Pancreas (tissue), 10 donors: ENCODE measurements at places on chromosomes 5 and 9. TPM values are rescaled to one million over a fixed set of nuclear protein-coding genes. Genes with fewer than 3 reads are reported as not detected.

Gene HAVCR2
- 1.9 TPM for total RNA-seq

Gene FBXL7
- 1.4 TPM for total RNA-seq

Gene HK3
- total RNA-seq = 0.95 TPM

Gene DMGDH
- total RNA-seq = 1.7 TPM

Gene HRH2
- 0.05 TPM for total RNA-seq

Gene THBS4
- 4.3 TPM for total RNA-seq

Gene SMC2
- total RNA-seq = 2.4 TPM

Gene GPR107
- total RNA-seq = 17.2 TPM

Gene PCDHGB4
- 1.9 TPM for total RNA-seq

Gene MYMK
- total RNA-seq = not detected

Gene SPINK4
- total RNA-seq = not detected

Gene ZNG1C
- total RNA-seq = 16.6 TPM

Gene RHOBTB3
- total RNA-seq = 148 TPM

Gene IFNA13
- total RNA-seq = not detected

Gene ARHGEF39
- total RNA-seq = 0.62 TPM

Gene HINT2
- total RNA-seq = 32.1 TPM

GRCh38 chr9:121296213-121297127 is 28.5 kb downstream of the GSN start:
- DNase-seq = no peak

DNA sequence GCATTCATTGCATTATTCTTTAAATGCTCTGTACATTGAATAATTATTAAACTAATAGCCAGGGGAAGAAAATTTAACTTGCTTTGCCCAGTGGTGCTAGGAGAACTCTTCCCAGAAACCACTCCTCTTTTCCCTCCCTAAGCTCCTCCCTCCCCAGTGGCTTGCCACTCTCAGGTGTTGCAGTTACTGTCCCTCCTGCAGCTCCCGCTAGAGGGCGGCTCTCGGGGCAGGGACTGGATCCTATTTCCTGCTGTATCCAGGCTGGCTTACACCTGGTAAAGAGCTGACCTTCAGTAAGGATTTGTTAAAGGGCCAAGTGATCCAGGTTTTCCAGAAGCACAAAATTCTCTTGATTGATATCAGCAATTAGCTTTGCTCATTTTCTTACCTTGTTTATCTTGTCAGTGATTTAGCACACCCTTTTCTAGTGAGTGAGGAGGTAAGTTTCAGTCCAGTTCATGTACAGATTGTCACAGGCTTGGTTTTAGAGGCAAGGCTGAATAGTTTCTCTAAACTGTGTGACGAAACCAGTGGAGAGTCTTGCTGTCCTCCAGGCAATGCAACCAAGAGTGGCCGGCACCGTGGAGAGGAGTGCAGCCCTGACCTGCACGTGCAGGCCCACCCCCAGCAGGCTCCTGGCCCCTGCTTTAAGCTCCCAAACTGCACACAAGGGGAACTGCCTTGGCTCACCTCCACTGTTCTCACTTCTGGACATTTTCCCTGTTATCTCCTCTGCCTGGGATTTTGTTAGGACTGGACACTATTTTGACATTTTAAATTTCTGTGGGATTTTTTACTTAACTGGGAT is 423.8 kb downstream of the SPOCK1 start:
- DNase-seq = peak; percentile 95

DNA sequence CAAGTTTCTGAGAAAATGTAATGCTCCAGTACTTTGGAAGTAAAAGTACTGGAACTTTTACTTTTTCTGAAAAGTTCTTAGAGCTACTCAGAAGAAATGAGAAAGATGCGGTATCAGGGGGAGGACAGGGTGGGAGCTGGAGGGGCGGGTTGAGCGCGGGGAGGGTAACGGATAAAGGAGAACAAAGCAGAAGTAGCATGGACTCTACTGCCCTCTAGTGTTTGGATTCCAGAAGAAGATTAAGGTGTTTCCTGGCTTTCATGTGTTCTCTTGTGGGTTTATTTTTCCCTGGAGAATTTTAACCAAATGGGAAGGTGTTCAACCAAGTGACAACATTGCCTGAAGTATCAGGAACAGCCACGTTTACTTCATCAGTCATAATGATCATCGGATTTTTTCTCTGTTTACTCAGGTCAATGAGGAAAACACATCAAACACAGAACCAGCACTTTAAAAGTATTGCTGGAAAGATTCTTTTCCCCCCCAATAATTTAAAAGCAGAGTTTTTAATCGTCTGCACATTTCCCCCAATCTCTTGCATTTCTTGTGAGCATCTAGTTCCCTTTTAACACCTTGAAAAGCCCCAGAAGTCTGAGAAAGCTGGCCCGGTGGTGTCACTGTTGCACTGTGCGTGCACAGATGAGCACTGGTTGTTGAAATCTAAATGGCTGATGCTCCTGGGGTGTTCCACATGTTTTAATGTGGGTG is 190.6 kb downstream of the MPDZ start:
- no peak for DNase-seq

GRCh38 chr5:134130239-134130945 is 15.9 kb downstream of the TCF7 start:
- DNase-seq = no peak

DNA sequence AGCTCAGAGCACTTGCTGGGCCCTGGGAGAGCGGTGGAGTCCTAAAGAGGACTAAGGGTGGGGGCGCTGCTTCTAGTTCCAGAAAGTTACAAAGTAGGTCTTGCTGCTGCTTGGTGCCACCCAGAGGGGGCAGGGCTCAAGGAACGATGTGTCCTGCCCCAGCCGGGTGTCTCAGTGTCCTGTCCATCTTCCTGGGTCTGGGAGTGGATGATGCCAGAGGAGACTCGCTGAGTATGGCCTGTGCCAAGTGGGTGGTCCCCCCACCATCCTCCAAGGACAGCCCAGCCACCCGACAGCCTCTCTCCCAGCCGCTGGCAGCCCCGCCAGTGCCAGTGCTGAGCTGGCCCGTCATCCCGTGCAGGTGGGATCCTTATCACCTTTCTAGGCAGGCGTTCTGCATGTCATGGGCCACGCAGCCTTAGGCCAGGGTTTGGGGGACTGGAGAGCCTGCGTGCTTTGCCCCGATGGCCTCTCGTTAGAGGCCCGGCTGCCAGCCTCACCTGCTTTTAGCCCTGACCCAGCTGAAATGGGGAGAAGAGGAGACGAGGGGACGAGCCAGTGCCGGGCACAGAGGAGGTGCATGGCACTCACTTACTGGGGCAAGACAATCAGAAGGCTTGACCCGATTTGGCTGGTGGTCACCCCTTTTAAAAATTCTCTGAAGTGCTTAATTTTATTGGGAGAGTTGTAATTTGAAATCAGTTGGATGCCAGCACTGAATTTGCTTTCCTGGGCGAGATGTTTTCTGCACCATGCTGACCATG is 5.6 kb downstream of the WNK2 start:
- peak; percentile 56 for DNase-seq

- DNase-seq = no peak
Observed at GRCh38 chr5:90881626-90882150, 323.1 kb downstream of the ADGRV1 start.

DNA sequence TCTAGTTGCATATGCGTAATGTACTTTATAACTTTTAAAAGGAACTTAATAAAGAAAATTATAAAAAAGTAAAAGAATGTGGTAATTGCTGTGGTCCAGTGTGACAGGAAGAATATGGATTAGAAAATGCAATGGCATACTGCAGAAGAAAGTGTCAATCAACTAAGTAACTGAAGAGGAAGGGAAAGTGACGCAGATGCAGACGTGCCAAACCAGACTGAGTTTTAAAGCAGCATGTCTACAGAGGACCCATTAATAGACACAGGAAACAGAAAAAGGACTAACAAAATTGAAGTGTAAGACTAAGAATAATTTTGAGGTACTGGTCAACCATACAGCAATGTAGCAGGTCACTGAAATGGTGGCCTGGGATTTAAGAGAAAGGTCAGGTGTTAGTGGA is 73.3 kb downstream of the DPYSL3 start:
- DNase-seq = no peak

- DNase-seq = no peak
Observed at GRCh38 chr5:168925160-168925559, 346.0 kb upstream of the PANK3 start.

DNA sequence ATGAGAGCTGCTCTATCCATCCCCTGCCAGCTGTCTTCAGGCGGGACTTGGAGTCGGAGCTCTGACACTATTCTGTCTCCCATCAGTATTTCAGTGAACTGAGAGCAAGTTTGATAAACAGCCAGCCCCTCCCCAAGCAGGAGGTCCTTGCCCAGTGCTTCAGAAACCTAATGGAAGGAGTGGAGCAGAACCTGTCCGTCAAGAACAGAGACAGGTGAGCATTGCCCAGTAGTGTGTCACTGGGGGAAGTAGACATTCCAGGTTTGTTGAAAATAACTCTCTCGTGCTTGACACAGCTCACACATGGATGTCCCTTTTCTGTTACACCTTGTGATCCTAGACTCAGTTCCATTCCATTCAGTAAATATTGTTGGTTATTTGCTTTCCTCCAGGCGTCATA is 13.2 kb upstream of the TLX3 start:
- DNase-seq = no peak

- no peak for DNase-seq
Observed at GRCh38 chr5:175001876-175002645, 277.7 kb downstream of the MSX2 start.

GRCh38 chr9:87077986-87078385 is 130.7 kb upstream of the GAS1 start:
- DNase-seq = no peak

GRCh38 chr5:40378396-40379177 is 301.1 kb upstream of the PTGER4 start:
- DNase-seq = no peak

- DNase-seq = no peak
Observed at GRCh38 chr5:128353441-128354107, 184.5 kb downstream of the FBN2 start.

GRCh38 chr5:136615251-136616119 is 250.1 kb upstream of the TRPC7 start:
- no peak for DNase-seq

- DNase-seq = no peak
Observed at GRCh38 chr5:168931638-168932345, 352.6 kb upstream of the PANK3 start.

DNA sequence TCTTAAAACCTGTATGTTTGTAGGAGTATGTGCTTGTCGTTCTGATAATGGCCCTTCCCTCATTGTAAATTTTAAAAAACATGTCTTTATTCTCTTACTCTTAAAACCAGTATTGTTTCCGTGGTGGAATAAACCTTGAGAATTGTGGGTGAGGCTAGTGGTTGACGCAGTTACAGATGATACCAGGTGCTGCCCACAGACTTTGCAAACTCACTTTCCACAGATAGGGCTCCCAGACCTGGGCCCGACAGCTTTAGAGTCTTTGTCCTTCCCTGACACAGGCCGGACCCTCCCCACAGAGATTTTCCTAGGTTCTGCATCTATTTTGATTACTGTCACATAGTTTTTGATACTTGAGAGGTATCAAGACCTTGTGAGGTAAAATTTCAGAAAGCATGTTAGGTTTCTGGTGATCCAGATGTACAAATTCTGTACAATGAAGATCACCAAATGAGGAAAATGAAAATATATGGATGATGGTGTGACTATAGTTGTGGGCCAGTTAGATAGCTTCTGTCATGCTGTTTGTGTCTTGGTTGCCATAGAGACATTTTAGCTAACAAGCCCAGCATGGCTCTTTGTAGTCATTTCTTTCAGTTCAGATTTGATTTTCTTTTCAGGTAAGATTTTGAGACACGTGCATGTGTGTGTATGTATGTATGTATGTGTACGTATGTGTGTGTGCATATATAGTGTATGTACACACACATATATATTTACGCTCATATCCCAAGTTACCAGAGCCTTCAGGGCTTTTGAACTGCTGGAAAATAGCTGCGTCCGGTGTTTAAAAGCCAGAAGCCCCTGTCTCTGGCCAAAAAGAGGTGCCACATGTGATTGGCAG is 33.8 kb downstream of the DMRT1 start:
- no peak for DNase-seq

DNA sequence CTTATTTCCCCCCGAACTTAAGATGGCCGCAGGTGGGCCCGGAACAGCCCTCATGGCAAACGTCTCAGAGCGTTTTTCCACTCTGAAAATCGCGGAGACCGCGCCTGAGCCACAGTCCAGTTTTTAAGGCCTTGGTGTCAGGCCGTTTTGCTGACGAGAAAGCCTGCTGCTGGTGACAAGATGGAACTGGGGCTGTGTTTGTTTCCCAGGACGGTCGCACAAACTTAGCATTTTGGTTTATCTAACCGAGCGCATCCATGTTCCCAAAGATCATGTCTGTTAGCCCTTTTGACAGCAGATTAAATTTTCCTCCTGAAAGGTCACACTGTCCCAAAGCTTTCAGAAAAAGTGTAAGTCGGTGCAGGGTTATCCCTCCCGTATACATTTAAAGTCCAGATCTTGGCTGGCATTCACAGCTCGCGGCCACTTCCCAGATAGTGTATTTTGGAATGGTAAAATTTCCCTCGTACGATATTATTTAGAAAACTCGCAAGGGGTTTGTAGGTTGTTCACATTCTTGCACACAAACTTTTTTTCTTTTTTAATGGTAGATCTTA is 812 bp downstream of the SREK1 start:
- DNase-seq = no peak

DNA sequence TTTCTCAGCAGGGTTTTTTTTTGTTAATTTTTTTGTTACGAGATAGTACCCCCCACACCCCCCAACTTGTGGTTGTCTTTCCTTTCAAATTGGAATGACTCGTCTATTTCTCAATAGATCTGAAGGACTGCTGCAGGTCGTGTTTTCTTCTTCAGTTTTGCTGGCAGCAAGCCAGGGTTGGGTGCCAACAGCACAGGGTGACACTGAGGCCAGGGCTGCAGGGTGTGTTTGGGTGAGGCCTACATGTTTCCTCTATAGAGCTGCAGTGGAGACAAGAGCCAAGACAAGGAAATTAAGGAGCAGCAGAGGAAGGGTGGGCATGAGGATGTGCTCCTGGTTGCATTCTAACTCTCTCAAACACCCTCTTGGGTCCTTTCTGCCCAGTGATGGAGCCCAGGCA is 52.2 kb downstream of the NXNL2 start:
- no peak for DNase-seq

DNA sequence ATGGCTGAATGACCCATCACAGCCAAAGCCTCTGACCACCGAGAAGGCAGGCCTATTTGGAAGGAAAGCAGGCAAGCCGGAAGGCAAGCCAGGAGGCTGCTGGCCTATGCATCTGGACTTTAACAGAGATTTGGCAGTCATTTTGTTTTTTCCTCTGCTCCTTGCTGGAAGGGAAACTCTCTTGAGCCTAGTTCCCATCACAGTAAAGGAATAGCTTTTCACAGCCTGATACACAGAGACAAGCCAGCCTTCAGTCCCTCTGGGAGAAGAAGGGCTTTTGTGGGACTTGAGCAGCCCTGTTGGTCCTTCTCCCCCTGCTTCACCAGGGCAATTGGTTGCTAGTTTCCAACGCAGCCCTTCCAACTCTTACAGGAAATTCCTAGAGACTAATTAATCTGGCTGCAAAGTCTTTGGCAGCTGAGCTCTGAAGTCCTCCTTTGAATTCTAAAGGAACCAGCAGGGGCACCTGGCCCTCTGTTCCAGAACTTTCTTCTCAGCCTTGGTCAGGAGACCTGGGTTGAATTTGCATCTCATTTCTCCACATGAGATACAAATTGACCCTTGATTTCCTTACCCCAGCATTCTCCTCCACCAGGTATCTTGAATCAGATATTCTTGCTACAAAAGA is 157.3 kb upstream of the EPB41L4A start:
- no peak for DNase-seq
